GM12878 (cell line): ENCODE measurements at places on chromosomes 3 and 15.
A peak's percentile ranks its signal among the peaks of the same experiment; 100 is the strongest.

DNA sequence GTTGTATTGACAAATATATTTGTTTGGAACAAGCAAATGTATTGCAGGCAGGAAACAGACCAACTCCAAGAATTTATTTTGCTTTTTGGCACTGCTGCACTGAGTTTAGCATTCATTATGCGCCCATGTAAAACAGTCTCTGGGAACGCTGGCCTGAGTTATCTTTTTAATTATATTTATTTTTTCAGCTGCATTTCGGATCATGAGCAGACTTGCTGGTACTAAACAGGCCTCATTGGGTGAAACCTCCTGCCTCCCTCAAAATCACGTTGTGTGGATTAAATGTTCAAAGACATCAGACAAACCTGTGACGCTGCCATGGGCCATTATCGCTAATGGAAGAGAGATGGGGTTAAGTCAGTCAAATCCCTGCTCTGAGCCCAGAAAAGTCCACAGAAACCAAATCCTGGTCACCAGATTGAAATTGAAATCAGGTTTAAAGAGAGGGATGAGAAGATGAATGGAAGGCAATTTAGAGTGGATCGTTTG is 511.1 kb upstream of the PROK2 start:
- no peak overlapping the region for H3K27ac ChIP-seq
- H3K4me3 ChIP-seq, result no peak overlapping the region
- DNase-seq, result no peak
- H3K27me3 ChIP-seq, result no peaks in the 10 kb centered on the region
- no peaks in the 10 kb centered on the region for H3K4me1 ChIP-seq

- no peak overlapping the region for H3K27ac ChIP-seq
- peaks cover 14% of the 10 kb centered on the region for H3K4me1 ChIP-seq
- no peaks in the 10 kb centered on the region for H3K36me3 ChIP-seq
- H3K27me3 ChIP-seq, result no peaks in the 10 kb centered on the region
- no peak for DNase-seq
- no peak overlapping the region for H3K4me3 ChIP-seq
These were observed 34.5 kb downstream of the PIK3CB start for GRCh38 chr3:138800248-138800647.

DNA sequence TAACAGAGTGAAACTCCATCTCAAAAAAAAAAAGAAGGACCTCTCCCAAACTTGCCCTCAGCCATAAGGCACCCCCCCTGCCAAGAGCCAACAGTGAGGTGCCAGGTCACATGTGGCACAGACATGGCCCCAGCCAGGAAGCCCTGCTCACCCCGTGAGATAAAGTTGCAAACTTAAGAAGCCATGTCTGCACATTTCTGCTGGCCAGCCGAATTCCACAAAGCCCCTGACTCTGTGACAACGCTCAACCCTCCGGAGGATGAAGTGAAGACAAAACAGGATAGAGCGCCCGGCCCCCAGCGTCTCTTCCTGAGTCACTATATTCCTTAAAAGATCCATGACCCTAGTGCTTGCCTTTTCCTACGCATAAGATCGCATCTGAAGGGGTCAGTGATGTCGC is 188.1 kb downstream of the XXYLT1 start:
- DNase-seq, result no peak
- peaks cover 8% of the 10 kb centered on the region for H3K4me1 ChIP-seq
- no peak overlapping the region for H3K27ac ChIP-seq

- H3K4me1 ChIP-seq, result no peaks in the 10 kb centered on the region
- no peaks in the 10 kb centered on the region for H3K36me3 ChIP-seq
- DNase-seq, result peak; percentile 21
These were observed 18.8 kb upstream of the SUSD5 start for GRCh38 chr3:33237439-33237838.

DNA sequence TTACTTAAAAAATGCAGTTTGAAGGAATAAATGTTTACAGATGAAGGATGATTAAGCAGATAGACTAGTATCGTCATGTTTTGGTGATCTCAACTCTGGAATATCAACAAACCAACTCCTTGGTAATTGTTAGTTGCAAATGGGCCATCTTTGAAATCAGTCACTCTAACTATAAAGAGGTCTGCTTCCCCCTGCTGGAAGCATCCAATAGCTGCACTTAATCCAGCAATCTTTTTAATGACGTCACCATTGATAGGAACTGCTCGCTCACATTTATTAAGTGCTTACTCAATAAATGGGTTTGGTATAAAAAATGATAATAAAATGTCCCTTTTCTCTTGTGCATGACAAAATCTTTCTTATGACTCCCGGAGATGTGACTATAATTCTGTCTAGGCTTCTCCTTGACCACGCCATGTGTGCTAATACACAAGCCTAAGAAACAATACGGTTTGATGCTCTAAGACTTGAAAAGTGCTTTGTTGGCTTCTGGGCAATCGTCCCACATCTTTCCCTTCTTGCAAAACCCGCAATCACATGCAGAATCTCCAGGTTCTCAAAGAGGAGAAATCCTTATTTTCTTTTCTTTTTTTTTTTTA is 227.6 kb upstream of the POU1F1 start:
- no peak for DNase-seq
- H3K36me3 ChIP-seq, result no peaks in the 10 kb centered on the region
- H3K4me1 ChIP-seq, result no peaks in the 10 kb centered on the region
- H3K4me3 ChIP-seq, result no peak overlapping the region
- no peaks in the 10 kb centered on the region for H3K27me3 ChIP-seq

DNA sequence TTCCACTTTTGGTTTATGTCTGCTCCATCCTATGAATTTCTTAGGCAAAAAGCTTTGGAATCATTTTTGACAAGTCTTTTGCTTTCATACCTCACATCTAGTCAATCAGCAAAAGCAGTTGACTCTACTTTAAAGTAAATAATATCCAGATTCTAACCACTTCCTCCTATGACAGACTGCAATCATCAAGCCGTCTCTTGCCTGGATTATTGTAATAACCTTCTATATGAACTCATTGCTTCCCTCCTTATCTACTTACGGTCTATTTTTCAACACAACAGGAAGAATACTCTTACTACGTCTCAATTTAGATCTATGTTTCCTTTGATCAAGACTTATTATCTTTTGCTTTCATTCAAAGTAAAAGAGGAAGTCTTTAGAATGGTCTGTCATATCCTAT is 20.7 kb downstream of the CLDN1 start:
- no peaks in the 10 kb centered on the region for H3K36me3 ChIP-seq
- H3K27me3 ChIP-seq, result no peaks in the 10 kb centered on the region
- no peak overlapping the region for H3K4me3 ChIP-seq
- no peak overlapping the region for H3K27ac ChIP-seq
- H3K4me1 ChIP-seq, result no peaks in the 10 kb centered on the region

DNA sequence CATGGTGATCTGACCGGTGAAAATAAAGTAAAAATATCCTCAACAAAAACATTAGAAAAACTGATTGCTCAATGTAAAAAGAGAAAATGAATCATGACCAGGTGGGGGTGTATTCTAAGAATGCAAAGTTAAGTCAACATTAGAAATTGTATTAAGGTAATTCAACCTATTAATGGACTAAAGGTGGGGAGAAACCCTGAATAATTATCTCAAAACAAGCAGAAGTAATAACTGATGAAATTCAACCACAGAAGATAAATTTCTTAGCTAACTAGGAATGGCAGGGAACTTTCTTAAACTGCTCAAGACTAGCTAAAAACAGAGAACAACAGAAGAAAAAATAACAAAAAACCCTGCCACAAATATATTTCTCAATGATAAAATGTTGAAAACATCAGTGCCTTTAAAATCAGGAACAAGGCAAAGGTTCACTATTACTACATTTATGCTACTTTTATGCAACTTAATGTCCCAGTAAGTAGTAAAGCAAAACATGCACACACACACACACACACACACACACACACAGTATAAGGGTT is 204.4 kb upstream of the THBS1 start:
- no peaks in the 10 kb centered on the region for H3K36me3 ChIP-seq
- no peaks in the 10 kb centered on the region for H3K27me3 ChIP-seq
- no peak for DNase-seq
- H3K4me1 ChIP-seq, result no peaks in the 10 kb centered on the region
- no peak overlapping the region for H3K4me3 ChIP-seq
- H3K27ac ChIP-seq, result no peak overlapping the region

DNA sequence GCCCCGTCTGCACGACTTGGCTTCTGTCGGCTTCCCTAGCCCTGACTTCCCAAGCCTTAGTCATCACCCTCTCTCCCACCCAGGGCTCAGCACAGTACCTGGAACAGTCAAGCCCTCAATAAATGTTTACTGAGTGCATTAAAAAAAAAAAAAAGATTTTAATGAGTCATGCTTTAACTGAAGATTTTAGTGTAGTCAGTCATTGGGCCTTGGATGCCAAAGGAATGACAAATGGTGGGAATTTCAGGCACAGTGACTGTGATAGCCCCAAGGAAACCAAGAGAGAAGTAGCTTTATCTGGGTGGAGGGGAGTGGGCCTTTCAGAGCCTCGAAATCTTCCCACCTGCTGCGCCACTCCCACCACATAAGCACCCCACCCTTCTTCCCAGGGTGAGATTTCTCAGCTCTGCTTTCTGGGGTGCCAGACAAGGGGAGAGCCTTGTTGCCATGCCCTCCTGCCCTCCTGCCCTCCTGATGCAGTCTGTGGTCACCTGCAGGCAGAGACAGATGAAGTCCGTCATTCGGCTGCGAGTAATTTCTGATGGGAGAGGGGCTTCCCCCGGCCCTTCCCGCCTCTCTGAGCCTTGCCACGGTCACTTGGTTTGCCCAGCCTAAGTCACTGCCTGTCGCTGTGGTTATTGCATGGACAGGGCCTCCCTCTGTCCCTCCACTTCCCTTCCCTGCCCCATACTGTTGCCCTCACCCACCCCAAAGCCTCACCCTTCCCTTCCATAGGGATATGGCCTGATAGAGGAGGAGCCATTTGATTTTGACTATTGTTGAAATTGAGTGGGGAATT is 41.8 kb downstream of the SMAD3 start:
- H3K4me3 ChIP-seq, result no peak overlapping the region
- no peak for DNase-seq
- peaks cover 84% of the 10 kb centered on the region for H3K4me1 ChIP-seq
- peak overlapping the region; percentile 61 for H3K27ac ChIP-seq
- peaks cover 10% of the 10 kb centered on the region for H3K36me3 ChIP-seq

GRCh38 chr15:75425966-75426500 is 25.5 kb downstream of the SIN3A start:
- no peak overlapping the region for H3K27ac ChIP-seq
- DNase-seq, result no peak
- H3K36me3 ChIP-seq, result peaks cover 33% of the 10 kb centered on the region; the same call in 1 of the 2 replicates
- H3K4me1 ChIP-seq, result no peaks in the 10 kb centered on the region

DNA sequence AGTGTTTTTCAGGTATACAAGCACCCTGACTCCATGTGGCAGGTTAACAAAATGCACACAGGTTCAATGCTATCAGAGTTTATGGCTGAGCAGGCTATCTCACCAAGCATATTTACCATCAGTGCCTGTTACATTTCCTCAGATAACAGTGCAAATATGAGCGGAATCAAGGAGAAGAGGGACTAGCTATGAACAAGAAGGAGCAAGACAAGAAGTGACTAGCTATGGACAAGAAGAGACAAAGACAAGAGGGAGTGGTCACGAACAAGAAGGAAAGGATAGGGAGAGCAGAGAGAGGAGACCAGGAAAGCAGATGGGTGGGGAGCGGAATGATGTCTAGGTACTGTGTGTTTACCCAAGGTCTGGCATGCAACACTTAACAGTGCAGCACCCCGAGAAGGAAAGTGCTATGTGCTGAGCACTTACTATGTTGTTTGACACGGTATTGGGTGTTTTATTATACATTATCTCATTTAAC is 8.6 kb downstream of the ILDR1 start:
- H3K27me3 ChIP-seq, result no peaks in the 10 kb centered on the region
- no peak overlapping the region for H3K4me3 ChIP-seq
- no peaks in the 10 kb centered on the region; the same call in none of the 2 replicates for H3K36me3 ChIP-seq

- H3K4me1 ChIP-seq, result no peaks in the 10 kb centered on the region
- peaks cover 30% of the 10 kb centered on the region for H3K36me3 ChIP-seq
- DNase-seq, result no peak
- H3K4me3 ChIP-seq, result no peak overlapping the region
These were observed 47.5 kb downstream of the UBP1 start for GRCh38 chr3:33392703-33393125.

GRCh38 chr15:89406940-89407607 is 72.5 kb upstream of the POLG start:
- H3K4me1 ChIP-seq, result peaks cover 5% of the 10 kb centered on the region
- H3K27ac ChIP-seq, result no peak overlapping the region
- no peaks in the 10 kb centered on the region; the same call in 1 of the 2 replicates for H3K36me3 ChIP-seq
- no peak for DNase-seq
- 0 out of 2 replicates have a peak overlapping the region, but pooled peaks have one; percentile 5 for H3K4me3 ChIP-seq

- no peaks in the 10 kb centered on the region for H3K36me3 ChIP-seq
- H3K27ac ChIP-seq, result peak overlapping the region; percentile 58; the same call in 1 of the 2 replicates
- H3K4me3 ChIP-seq, result no peak overlapping the region
- H3K27me3 ChIP-seq, result no peaks in the 10 kb centered on the region
These were observed 38.1 kb upstream of the IQSEC1 start for GRCh38 chr3:13111173-13111872.

DNA sequence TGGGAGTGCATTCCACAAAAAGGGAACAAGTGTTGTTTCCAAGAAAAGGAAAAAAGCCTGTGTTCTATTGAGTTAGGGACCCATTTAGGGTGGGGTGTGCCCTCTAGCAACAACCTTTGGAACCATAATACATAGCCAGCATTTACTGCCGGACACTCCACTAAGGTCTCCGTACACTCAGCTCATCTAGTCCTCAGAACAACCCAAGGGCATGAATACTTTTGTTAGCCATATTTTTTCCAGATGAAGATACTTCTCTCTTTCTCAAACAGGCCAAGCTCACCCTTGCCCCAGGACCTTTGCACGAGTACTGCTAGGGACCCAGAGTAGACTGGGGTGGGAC is 46.2 kb downstream of the GLDN start:
- H3K27ac ChIP-seq, result no peak overlapping the region
- H3K36me3 ChIP-seq, result no peaks in the 10 kb centered on the region
- H3K27me3 ChIP-seq, result no peaks in the 10 kb centered on the region; the same call in 1 of the 2 replicates
- DNase-seq, result no peak
- H3K4me3 ChIP-seq, result no peak overlapping the region

- H3K36me3 ChIP-seq, result no peaks in the 10 kb centered on the region
- H3K4me1 ChIP-seq, result no peaks in the 10 kb centered on the region
- DNase-seq, result no peak
- no peaks in the 10 kb centered on the region for H3K27me3 ChIP-seq
- H3K4me3 ChIP-seq, result no peak overlapping the region
These were observed 122.0 kb upstream of the RARB start for GRCh38 chr3:25306066-25306465.
